ELR (cell line): ENCODE measurements at places on chromosomes 11 and 22.

GRCh38 chr11:78656327-78656726, 81.7 kb upstream of the NARS2 start:
- no peak for DNase-seq

DNA sequence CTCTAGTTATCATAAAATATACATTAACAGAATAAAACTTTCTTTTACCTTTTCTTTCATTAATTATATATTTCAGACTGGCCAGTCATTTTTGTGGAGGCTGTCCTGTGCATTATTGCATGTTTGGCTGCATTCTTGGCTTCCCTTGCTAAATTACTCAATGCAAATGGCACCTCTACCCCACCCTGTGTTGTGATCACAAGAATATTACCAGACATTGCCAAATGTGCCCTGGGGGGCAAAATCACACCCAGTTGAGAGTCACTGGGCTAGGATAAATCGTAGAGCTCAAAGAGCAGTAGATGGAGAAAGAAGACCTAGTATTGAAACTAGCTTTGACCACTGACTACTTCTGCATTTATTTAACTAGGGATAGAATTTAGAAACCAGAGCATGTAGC, 1257.8 kb upstream of the TENM4 start:
- no peak for DNase-seq

GRCh38 chr22:37080438-37080837, 28.9 kb downstream of the KCTD17 start:
- DNase-seq: no peak

- peak; percentile 15 for DNase-seq
Measured at GRCh38 chr22:21447694-21448402, 19.3 kb upstream of the TMEM191C start.

GRCh38 chr11:131597890-131598289, 227.5 kb downstream of the NTM start:
- no peak for DNase-seq

GRCh38 chr11:103274025-103274424, 164.8 kb downstream of the DYNC2H1 start:
- DNase-seq: peak; percentile 8

DNA sequence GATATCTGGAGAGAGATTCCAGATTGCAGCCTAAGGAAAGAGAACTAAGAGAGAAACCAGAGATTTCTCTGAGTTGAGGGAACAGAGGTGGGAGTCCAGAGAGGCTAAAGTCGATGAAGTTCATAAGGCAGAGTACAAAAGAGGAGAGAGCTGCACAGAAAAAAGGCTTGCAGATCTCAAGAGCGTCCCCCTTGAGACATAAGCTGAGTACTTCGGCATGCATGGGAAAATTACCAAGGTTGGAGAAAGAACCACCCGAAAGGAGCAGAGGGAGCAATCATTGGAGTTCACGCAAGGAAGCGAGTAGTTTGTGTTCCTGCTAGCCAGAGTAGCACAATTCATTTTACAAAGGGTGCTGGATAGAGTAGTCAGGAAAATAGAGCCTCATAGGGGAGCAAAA, 293.5 kb downstream of the TMEM135 start:
- no peak for DNase-seq

GRCh38 chr11:102716527-102716926, 8.2 kb downstream of the MMP8 start:
- no peak for DNase-seq

GRCh38 chr11:57778318-57779037, 16.9 kb downstream of the CTNND1 start:
- DNase-seq: peak; percentile 97

- no peak for DNase-seq
Measured at GRCh38 chr22:19793661-19794310, 33.2 kb downstream of the TBX1 start.

DNA sequence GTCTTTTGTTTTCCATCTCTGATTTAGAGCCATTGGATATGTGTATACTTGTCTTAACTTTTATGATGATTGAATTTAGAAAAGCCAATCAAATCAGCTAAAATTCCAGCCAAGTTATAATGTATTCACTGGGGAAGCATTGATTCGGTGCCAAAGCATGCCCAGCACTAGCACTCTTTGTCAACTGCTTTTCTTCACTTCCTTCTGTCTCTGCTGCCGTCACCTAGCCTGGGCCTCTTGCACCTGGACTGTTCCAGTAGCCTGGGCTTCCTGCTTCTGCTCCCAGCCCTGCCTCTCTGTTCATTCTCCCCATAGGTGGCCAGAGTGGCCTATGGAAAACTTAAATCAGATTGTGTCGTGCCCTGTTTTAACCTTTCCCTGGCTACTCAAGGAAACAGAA, 80.7 kb downstream of the NAV2 start:
- no peak for DNase-seq

DNA sequence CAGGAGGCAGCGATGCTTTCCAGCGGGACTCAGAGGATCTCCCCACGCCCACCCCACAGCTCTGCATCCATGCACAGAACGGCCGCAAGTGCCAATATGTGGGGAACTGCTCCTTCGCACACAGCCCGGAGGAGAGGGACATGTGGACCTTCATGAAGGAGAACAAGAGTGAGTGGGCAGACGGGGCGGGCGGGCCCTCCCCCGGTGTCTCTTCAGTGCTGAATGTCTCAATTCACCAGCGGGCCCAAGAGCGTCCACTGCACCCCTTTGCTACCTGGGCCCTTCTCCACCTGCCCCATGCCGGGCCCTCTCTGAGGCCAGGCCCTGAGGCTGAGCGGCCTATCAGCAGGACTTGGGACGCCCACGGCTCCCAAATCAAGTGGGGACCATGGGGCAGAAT, 25.8 kb upstream of the TEF start:
- DNase-seq: no peak

DNA sequence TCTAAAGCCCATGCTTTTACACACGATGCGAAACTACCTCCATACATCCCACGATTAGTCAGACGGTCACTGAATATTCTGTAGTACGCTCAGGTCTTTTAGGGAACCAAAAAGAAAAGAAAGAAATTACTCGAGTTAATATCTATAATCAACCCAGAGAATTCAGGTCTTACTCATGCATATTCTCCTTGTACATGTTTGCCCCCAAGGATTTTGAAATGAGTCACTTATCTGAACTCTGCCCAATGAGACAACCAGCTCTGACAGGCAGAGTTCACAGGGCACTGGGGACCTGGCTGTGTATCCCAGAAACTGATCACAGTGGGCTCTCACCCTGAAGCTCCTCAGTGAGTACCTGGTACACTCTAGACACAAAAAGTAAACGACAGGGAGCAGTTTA, 29.2 kb downstream of the RASSF10 start:
- DNase-seq: peak; percentile 44

GRCh38 chr11:122167100-122167499, 51.1 kb upstream of the BLID start:
- peak; percentile 92 for DNase-seq

GRCh38 chr11:86301742-86302091, 323 bp upstream of the HIKESHI start:
- DNase-seq: no peak

GRCh38 chr11:62842171-62842741, 2.9 kb upstream of the WDR74 start:
- DNase-seq: no peak

GRCh38 chr11:774873-775592, 2.3 kb downstream of the GATD1 start:
- DNase-seq: peak; percentile 75

GRCh38 chr22:47372596-47373385, 610.3 kb downstream of the TBC1D22A start:
- DNase-seq: no peak

GRCh38 chr11:12715131-12715530, 40.9 kb downstream of the TEAD1 start:
- DNase-seq: no peak

DNA sequence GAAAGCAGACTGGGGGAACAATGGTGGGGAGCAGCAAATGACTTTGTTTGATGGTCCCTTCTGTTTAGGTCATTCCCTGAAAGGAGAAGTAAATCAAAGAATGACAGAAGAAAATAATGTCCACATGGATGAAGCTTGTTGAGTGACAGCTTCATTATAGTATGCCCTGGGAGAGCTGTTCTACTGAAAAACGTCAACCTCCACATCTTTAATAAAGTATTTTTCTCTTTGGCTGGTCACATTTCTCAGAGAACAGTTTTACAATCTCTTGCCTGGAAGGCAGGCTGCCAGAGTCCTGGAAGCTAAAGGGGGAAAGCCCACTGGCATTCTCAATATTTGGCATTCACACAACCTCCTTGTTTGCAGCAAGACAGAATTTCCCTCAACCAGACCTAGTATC, 287.9 kb downstream of the SWAP70 start:
- DNase-seq: no peak

GRCh38 chr11:44150401-44150800, 54.9 kb downstream of the EXT2 start:
- no peak for DNase-seq

- no peak for DNase-seq
Measured at GRCh38 chr22:24099071-24099470, 82.2 kb upstream of the SUSD2 start.

DNA sequence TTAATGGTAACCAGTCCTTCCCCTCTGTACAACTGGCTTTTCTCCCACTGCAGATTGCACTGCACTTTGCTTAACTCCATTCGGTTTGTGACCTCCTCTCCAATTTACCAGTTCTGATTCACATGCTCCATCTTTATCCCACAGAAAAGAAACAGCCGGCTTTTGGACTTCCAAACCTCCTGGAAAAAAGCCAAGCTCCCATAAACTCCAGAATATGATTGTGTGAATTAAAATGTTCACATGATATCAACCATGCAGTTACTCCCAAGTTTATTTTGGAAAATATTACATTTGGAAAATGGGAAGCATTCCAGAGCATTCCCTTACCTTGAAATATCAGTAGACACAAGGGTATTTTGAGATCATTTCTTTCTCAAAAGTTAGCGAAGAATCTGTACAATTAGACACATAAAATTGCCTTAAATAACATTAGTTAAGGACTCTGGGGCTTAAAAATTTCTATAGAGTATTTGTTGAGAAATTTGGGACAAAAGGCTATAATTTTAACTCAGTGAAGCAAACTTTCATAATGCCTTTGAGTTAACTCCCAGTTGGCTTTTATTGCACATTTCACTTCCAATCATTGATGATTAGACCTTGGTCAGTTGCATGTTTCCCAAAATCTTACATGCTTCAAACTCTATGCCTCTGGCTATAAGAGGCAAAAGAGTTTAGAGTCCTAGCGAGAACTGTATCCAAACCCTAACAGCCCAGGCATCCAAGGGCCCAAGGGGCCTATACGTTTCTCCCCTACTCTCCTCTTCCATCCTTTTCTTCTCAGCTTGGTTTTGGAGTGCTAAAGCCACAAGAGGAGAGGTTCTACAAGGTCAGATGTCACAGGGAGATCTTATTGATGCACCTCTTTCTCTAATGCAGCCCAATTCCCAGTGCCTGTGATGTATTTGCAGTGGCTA, 23.6 kb upstream of the TMEM135 start:
- no peak for DNase-seq

DNA sequence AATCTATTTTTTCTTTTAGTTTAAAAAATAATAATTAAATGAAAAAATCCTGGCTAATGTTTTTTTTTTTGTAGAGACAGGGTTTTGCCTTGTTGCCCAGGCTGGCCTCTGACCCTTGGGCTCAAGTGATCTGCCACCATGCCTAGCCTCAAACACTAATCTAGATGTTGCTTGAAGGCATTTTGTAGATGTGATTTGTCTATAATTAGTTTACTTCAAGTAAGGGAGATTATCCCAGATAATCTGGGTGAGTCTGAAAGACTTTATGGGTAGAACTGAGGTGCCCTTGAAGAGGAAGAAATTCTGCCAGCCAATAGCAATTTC, 38.6 kb upstream of the RBFOX2 start:
- no peak for DNase-seq
